ENCODE measurements at places on chromosomes 7 and 10.

DNA sequence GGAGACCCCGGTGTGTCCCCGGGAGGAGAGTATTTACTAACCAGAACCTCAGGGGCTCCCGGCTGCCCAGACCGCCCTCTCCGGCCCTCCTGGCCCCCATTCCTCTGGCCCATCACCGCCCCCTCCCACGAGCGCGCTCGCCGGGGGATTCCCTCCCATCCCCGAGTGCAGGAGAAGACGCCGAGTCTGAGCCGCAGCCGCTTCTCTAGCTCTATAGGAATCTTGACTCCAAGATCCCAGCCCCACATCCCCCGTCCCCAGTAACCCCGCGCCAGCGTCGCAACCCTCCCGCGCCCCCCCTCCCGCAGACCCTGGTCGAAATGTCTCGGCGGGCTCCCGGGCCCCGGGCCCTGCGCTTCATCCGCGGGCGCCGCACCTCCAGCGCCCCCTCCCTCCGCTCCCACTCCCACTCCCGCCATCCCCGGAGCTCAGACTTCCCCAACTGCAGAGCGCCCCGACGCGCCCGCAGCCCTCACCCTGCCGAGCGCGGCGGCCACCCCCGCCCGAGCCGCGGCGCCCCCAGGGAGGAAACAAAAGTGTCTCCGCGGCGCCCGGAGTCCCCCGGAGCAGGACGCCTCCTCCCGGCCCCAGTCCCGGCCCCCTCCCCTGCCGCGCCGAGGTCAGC lies 541 bp downstream of the ELMO1 start:
- DNase-seq, result peak; percentile 31

- DNase-seq, result no peak
Observed at GRCh38 chr7:104089612-104090011, 100.2 kb upstream of the RELN start.

DNA sequence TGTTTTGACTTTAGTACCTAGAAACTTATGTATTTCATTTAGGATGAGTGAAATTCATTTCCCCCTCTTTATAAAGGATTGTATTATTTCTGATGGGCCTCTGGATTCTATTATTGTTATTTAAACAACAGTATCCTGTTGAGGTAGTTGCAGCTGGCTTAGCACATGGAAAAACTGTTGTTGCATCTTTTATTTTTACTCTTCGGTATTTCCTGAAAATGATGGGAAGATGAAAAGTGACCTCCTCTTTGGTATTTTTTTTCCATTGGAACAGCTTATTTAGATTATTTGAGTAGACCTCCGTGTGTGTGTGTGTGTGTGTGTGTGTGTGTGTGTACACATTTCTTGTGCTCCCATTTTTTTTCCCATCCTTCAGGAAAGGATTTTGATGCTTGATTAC lies 129.8 kb downstream of the PRKG1 start:
- DNase-seq, result no peak

- no peak for DNase-seq
Observed at GRCh38 chr7:131011976-131012375, 278.0 kb upstream of the KLF14 start.

- DNase-seq, result no peak
Observed at GRCh38 chr7:84194484-84195271, at the start of gene SEMA3A. TSS of gene SEMA3A (minus strand) at chr7:84194789. CDS start at chr7:84194586, 203 bp downstream.

- no peak for DNase-seq
Observed at GRCh38 chr7:107186240-107186639, 17.4 kb downstream of the HBP1 start.

- no peak for DNase-seq
Observed at GRCh38 chr7:65927489-65928448, 54.2 kb downstream of the GUSB start.

GRCh38 chr10:27223964-27224363 lies 16.6 kb downstream of the ACBD5 start:
- no peak for DNase-seq

DNA sequence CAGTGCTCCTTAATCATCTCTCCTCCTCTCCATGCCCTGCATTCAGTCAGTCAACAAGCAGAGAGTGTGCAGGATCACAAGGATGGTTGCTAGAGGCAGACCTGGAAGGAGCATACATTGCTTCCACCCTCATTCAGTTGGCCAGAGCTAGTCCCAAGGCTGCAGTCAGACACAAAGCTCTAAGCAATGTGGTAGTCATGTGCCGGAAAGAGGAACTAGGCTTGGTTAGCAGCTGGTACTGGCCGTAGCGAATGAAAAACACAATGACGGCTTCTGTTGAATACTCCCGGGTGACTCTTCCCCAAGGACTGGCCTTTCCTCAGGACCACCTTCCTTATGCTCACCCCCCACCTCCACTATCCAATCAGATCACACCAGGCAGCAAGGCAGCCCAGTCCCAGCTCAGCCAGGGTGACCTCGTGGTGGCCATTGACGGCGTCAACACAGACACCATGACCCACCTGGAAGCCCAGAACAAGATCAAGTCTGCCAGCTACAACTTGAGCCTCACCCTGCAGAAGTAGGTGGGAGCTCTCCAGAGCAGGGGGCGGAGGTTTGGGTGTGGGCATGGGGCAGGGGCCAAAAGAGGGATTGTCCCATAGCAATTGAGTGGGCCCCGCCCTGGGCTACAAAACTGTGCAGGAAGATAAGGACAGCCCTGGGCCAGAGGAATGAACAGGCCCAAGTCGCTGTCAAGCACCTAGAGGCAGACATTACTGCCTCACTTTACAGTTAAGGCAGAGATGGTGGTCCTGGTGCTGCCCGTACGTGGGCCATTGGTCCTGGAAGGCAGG lies 10.9 kb downstream of the LDB3 start:
- no peak for DNase-seq

- no peak for DNase-seq
Observed at GRCh38 chr10:62053860-62054259, 152.4 kb downstream of the ARID5B start.

DNA sequence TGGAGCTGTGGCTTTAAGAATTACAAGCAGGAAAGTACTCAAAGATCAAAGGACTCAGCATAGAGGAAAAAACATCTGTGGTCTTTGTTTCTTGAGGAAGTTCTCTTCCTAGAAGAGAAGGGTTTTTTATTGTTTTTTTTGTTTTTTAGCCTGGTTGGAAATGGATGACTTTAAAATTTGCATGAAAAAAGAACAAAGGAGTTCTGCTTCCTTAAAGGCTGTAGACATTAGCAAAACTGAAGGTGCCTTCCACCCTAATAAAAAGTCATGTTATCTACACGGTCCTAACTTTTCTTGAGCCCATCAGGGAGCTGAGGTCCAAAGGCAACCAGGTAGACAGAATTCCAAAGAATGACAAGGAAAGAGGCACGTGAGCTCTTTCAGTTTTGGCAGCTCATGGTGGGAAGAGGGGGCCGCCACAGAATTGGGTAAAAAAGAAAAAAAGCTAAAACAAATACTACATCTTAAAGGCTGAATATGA lies 356.6 kb downstream of the SH2D4B start:
- no peak for DNase-seq

DNA sequence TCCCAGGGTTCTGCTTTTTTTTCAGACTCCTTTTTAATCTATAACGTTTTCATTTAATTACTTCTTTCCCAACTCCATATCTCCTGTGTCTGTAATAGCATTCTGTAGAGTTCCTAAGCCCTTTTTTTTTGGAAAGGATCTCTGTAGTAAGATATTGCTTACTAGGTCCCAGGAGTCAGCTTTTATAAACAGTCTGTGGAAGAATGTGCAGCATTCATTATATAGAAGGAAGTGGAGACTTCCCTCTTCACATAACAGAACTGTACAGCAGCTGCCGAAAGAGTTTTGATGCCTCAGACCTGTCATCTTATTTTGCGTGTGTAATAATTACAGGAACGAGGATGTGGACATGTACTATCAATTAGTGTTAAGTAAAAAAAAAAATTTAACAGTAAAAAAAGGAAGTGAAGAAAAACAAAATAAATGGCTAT lies 7.4 kb upstream of the STEAP4 start:
- no peak for DNase-seq

GRCh38 chr7:80876894-80877414 lies 41.9 kb downstream of the SEMA3C start:
- DNase-seq, result no peak

DNA sequence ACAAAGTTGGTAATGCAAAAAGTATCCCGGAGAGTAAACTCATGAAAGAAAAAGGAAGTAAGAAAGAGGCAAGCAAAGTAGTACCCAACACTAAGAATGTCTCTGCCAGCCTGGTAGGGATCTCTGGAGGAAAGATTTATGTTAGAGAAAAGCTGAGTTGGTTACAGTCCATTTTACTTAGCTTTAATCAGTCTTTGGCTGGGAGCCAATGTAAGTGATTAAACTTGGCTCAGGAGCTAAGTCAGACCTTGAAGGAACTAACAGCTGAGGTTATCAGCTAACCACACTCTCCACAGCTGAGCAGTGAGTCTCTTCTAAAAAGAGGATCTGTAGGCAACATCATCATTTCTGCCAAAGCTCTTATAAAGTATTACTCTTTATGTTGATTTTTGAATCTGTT lies 148.0 kb downstream of the ANKRD7 start:
- DNase-seq, result no peak

DNA sequence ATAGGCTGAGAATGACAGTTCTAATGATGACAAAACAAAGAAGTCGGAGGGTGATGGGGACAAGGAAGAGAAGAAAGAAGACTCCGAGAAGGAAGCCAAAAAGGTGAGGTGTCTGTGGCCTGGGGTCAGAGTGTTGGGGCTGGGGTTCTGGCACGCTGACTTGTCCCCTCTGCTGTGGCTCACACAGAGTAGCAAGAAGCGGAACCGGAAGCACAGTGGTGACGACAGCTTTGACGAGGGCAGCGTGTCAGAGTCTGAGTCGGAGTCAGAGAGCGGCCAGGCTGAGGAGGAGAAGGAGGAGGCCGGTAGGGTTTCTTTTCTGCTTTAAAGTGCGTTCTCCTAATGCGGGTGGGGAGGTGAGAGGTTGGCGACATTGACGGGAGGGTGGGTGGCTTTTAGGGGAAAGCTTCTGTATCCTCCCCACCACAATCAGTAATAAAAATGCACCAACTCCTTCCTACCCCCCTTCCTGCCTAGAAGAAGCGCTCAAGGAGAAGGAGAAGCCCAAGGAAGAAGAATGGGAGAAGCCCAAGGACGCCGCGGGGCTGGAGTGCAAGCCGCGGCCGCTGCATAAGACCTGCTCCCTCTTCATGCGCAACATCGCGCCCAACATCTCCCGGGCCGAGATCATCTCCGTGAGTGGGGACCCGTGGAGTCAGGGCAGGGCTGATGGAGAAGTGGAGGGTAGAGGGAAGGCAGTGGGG lies 4.6 kb downstream of the UFSP1 start:
- no peak for DNase-seq

- no peak for DNase-seq
Observed at GRCh38 chr10:24277771-24278170, 68.8 kb downstream of the KIAA1217 start.

DNA sequence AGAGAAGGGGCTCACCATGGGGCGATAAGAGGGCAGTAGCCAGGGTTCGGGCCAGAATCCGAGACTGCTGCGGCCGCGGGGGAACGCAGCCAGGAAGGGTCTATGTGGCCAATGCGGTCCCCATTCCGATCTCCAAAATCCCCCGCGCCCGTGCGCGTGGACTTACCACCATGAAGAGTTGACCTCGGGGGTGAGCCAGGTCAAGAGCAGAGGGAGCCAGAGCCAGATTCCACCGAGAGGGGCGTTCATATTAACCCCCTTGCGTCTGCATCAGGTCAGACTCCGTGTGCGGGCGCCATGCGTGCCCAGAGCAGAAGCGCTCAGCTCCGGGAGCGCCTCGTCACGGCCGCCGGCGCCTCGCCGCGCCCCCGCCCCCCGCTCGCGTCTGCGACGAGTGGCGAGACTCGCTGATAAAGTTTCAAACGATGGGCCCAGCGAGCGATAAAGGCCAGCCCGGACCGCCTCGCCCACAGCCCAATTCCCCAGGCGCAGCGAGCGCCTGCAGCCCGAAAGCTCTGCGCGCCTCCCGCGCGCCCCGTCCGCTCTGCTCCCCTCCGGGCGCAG lies at the start of gene WNT2:
TSS of gene WNT2 (minus strand) at position 318 of the 564 bp plus-strand sequence. CDS start at position 249, 69 bp downstream.
- no peak for DNase-seq

- no peak for DNase-seq
Observed at GRCh38 chr10:78339251-78339650, 305.6 kb downstream of the RPS24 start.

- no peak for DNase-seq
Observed at GRCh38 chr7:47988496-47989386, 9.3 kb upstream of the HUS1 start.

GRCh38 chr10:103499881-103500280 lies 6.4 kb downstream of the NEURL1 start:
- no peak for DNase-seq

DNA sequence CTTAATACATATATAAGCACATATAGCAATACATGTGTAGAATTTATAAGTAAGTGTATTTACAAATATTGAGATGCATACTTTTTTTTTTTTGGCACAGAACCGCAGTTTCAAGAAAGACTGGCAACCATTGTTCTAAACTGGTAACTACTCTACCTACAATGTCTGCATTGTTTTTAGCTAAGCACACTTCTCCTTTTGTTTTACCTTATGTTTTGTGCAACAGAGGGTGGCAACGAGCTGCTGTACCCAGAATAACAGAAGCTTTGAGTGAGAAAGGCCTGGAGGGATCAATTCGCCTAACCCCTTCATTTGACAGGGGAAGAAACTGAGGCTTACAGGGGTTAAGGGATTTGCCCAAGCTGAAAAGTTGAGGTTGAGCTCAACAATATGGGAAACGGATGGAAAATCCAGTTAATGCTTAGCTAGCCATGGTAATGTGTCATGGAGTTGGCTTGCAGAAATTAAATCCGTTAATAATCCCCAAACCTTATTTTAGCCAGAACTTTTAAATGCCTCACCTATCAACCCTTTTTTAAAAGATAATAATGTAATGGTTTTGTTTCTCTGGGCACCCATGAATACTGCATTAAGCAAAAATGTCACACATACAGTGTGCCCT lies 25.5 kb downstream of the FZD1 start:
- DNase-seq, result no peak

GRCh38 chr10:22714479-22715289 lies at the start of gene PIP4K2A:
TSS of gene PIP4K2A (minus strand) at chr10:22714578. CDS start at chr10:22714326, 252 bp downstream.
- DNase-seq, result peak; percentile 47

DNA sequence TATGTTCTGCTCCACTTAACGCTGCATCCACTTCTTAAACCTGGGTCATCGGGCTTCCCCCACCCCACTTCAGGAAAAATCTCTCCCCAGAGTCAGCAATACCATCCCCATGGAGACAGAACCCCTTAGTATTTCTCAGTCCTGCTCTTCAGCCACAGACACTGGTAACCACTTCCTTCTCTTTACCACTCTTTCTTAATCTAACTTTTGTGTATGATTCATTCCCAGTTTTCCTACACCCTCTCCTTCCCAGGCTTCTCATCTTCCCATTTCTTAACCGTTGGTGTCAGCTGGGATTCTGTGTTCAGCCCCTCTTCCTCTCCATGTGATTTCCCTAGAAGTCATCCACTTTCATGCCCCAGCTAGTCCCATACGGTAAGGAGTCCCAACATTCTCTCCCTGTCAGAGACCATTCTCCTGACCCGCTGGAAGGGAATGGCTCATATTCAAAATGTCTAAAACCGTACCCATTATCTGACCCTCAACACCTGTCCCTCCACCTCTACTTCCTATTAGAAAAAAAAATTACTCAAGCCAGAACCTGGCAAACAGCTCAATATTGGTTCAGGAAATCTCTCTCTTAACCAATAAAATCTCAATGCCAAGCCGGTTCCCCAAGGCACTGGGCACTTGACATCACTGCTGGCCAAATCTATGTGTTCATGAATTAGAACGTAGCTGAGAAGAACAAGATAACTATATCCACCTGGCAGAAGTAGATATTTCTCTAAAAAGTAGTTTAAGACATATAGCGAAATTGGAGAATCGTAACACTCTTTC lies 89.4 kb downstream of the DGKI start:
- no peak for DNase-seq

All from stimulated activated CD4-positive, alpha-beta T cell treated with anti-CD3 and anti-CD28 coated beads, TNF-alpha, amount 100 ng/mL, for 4 hours (primary cell).